ENCODE measurements at places on chromosomes 13 and 19.

DNA sequence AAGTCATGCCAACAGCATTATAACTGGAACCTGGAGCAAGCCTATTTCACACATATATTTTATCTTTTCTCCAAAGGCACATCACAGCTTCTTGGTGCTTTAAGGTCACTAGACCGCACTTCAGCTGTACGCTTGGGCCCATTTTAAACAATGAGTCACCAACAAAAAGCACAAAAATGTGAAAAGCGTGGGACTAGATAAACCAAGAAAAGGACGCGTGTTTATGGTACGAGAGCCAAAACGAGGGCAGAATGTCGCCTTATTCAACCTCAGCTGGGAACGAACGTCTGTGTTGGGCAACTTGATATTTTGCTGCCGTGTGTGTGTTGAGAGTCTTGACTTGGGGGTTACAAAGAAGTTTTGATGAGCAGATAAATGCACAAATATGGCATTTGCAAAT, 9.2 kb upstream of the EHD2 start:
- no peak for DNase-seq

DNA sequence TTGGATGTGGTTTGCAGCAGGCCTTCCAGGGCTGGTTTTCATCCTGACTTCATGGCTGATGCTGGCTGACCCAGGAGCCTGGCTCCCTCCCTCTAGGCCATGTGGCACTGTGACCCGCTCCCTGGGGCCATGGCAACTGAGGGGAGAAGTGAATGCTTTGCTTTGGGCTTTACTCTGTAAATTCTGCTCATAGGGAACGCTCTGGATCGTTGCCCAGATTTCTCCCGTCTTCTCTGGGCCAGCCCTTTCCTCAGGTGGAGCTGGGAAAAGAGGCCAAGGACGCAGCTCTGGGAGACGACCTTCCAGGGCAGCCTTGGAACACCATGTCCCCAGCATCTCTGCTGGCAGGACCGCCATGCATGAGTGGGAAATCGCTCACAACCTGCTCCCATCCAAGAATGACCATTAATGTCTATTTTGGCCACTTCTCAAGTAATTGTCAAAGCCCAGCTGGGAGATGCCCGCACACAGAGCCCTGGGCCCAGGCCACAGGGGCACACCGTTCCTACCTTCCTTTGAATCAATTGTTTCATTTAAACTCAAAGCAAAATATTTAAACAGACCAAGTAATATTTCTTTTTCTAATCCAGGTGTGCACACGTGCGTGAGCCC, 321.8 kb downstream of the TEX29 start:
- no peak for DNase-seq

- no peak for DNase-seq
These were observed 1647.6 kb upstream of the SPRY2 start for GRCh38 chr13:81988567-81988966.

DNA sequence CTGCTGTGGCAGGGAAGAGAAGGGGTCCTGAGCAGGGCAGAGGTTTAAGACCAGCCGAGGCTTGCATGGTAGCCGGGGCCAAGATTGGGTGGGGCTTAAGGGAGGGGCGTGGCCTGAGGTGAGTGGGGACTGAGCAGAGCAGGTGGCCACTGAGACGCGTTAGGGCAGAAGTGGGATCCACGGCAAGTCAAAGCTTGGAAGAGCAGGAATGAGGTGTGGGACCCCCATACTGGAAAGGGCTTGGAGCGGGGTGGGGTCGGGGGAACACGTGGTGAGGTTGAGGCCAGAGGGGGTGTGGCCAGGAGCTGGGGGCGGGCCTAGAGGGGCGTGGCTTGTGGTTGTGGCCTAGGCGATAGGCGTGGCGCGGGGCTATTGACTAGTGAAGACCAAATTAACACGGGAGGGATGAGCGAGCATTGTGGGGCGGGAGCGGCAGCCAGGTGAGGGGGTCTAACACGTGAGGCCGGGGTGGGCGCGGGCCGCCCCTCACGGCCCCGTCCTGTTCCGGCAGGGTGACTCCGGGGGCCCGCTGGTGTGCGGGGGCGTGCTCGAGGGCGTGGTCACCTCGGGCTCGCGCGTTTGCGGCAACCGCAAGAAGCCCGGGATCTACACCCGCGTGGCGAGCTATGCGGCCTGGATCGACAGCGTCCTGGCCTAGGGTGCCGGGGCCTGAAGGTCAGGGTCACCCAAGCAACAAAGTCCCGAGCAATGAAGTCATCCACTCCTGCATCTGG, 3.3 kb downstream of the CFD start:
- peak; percentile 45 for DNase-seq
